Activated CD8-positive, alpha-beta T cell treated with anti-CD3 and anti-CD28 coated beads for 36 hours (primary cell): ENCODE measurements at places on chromosomes 12 and 14. TPM values are rescaled to one million over a fixed set of nuclear protein-coding genes. Genes with fewer than 3 reads are reported as not detected.

DNA sequence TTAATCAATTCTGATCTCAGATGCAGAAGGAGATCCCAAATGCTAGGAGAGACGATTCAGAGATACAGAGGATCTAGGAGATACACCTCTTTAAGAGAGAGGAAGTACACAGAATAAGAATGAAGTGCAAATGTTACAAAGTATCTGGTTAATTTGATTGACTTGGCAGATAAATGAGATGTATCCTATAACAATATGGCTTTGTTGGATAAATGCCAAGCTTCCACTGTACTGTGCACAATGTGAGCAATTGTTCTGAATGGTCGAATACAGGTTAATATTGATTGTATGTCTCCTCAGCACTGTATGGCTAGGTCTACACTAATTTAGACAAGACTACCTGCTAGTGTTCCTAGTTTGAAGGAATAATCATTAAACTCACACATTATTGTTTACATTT lies 119.6 kb upstream of the PTPRB start:
- no peak overlapping the region for H3K4me3 ChIP-seq
- peaks cover 2% of the 10 kb centered on the region for H3K27me3 ChIP-seq

DNA sequence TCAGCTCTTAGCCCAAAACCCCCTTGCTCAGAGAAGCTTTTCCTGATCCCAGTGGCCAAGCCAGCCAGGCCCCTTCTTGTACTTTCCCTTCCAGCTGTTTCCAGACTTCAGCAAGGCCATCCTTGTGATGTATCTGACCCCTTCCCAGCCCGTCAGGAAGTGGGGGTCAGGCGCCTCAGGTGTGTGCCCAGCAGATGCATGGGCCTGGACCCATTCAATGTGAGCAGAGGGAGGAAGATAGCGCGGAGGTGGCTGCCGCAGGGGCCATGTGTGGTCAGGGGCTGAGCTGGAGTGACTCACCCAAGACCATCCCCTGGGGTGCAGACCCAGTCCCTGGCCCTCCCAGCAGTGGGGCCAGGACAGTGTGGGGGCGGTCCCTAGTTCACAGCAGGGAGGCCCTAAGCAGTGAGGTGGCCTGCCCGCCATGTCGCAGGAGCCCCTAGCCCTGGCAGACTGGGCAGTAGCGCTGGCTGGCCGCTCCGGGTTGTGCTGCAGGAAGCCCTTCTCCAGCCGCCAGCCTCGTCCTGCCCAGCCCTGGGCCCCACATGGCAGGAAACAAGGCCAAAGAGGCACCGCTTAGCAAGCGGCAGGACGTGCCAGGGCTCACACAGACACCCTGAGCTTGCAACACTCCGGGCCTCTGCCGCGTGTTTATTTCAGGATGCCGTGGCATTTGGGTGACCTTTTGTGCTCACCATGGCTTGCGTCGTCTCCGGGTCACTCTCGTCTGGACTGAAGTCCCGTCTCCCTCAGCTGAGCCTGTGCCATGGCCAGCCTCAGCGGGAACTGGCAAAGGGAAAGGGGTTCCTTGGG lies 12.0 kb downstream of the ADSS1 start:
- no peaks in the 10 kb centered on the region for H3K27me3 ChIP-seq
- no peaks in the 10 kb centered on the region for H3K36me3 ChIP-seq
- DNase-seq: no peak

DNA sequence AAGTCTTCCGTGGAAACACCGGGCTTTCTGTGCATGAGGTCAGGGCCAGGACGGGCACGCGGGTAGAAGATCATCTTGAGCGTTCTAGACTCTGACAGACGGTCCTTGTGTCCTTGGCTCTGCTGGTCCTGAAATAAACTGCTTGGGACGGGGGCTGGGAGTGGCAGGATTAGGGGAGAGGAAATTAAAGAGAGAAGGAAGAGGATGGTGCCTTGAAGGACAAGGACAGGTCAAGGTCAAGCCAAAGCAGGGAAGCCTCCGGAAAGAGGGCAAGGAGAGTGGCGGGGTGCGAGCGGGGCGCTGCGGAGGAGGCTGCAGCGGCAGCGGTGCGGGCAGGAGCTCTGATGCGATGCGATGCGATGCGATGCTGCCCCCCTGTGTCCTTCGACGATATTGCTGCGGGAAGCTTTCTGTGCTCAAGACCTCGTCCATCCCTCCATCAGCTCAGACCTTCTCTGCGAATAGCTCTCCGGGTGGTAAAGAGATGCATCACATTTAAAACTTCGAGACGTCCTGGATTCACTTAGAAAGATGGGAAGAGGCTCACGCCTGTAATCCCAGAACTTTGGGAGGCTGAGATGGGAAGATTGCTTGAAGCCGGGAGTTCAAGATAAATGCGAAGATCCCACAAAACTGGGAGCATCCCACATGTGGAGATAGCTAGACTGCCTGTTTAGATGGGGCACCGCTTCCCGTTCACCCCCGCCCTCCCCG lies 110.1 kb upstream of the TMEM132D start:
- peak; percentile 76 for DNase-seq
- H3K36me3 ChIP-seq: no peaks in the 10 kb centered on the region
- H3K27me3 ChIP-seq: peaks cover 12% of the 10 kb centered on the region
- no peak overlapping the region for H3K27ac ChIP-seq
- H3K4me3 ChIP-seq: no peak overlapping the region

DNA sequence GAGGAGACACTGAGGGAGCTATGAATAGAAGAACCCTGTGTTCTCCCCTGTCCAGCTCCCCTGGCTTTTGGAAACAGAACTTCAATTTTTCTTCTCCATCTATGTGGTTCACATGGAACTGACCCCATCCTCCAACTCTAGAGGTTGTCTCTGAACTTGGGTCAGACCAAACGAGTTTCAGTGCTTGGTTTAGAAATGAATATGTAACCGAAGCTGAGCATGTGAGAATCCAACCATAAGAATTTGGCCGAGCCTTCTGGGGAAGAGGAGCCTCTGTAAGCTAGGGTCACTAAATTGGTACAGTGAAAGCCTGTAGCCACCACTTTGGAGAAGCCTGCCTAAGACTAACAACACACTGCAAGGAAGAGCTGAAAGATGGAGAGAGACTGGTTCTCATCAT lies 464.4 kb downstream of the ZFP36L1 start:
- H3K4me1 ChIP-seq: no peaks in the 10 kb centered on the region
- no peak for DNase-seq
- H3K36me3 ChIP-seq: no peaks in the 10 kb centered on the region

SLC22A17 gene
- total RNA-seq: 2.3 TPM

SMCO2 gene
- not detected for total RNA-seq
